ENCODE measurements at places on chromosomes 3 and 15. TPM values are rescaled to one million over a fixed set of nuclear protein-coding genes. Genes with fewer than 3 reads are reported as not detected.

The DGKG gene
- polyA plus RNA-seq, result 4.5 TPM

GRCh38 chr3:187858041-187858440 is 112.8 kb upstream of the BCL6 start:
- peak; percentile 30 for DNase-seq

DNA sequence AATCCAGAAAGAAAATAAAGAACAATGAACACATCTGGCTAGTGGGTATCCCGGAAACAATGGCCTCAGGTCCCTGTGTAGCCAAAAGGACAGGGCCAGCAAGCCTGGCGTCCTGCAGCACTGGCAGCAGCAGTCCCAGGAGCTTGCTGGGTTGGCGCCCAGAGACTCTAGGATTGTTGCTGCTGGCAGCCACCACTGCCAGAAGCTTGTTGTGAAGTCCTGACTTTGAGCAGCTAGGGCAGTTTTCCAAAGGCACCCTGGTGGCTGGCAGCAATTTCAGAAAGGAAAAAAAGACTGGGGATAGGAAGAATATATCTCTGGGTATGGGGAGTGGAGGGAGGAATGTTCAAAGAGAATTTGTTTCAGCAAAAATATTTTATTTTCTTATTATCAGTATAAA is 11.3 kb downstream of the SHQ1 start:
- DNase-seq, result peak; percentile 89

DNA sequence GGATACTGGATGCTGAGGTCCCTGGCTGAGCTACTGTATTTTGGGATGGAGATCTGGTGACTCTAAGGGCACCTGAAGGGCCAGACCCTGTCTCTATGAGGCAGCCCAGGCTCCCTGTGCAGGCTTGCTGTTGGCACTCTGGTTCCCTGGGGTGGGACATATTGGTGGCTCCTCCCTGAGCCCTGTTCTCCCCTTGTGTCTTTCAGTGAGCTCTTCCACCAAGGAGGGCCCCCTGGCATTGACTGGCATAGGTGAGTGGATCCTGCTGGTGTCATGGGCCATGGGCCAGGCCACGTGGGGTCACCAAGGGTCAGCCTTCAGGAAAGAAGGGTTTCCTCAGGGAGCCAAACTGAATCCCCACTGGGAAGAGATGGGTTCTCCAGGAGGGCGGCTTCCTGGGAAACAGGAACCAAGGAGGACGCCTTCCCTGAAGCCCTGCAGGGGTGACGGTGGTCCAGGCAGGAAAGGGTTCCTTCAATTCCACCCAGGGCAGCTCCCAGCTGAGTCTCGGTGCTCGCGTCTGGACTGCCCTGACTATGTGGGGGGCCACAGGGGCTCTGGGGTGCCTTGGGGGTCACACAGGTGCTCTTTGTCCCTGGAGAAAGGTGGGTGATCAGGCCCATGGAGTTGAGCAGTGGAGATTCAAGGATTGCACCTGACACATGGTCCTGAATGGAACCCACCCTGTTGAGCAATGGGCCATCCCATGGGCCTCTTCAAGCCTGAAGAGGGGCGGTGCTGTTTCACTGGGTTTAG is 220.4 kb downstream of the SNRPN start:
- peak; percentile 7 for DNase-seq
